NCI-H526 (cell line): ENCODE measurements at places on chromosomes 4 and X.

DNA sequence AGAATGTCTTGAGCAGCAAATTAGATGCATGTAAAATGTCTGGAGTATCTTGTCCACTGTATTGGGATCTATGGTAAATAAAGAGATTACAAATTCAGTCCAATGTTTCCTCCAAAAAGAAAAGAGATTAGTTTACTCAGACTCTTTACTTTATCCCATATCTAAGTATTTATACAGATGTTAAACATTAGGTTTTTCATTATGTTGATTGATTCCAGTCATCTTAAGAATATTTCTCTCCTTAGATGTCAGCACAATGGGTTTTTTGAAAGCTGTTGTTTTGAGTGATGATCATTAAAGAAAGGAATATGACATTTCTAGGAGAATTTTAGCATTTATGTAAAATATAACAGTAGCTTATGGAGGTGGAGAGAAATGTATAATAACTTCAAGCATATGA lies 938.9 kb downstream of the C4orf33 start:
- DNase-seq: no peak

DNA sequence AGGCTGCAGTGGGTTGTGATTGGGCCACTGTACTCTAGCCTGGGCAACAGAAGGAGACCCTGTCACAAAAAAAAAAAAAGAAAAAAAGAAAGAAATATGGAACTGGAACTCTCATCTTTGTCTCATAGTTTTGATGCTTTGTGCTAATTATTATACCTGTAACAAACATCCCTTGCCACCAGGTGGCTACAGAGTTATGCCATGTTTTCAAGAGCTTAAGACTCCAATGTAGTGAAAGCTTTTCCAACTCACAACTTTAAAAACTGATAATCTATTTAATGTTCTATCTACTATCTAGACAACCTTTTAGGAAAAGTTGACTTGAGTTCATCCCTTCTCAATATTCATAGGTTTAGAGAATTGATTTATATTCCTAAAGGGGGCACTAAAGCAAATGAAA lies 42.4 kb downstream of the HTR2C start:
- DNase-seq: peak; percentile 34

DNA sequence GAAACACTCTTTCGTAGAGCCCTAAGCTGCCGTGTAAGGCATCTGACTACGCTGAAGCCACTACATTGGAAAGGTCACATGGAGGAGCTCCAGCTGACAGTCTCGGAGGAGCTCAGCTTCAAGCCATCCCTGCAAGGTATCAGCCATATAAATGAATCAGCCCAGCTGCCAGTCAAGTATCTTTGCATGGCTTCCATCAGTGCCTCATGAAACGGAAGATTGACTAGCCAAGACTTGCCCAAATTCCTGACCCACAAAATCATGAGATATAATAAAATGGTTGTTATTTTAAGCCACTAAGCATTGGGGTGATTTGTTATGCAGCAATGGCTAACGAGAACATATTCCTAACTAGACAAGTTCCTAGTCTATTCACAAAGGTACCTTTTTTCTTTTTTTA lies 104.1 kb upstream of the SCOC start:
- no peak for DNase-seq

GRCh38 chr4:164509951-164510350 lies 244.0 kb upstream of the SMIM31 start:
- DNase-seq: no peak

- no peak for DNase-seq
Observed at GRCh38 chr4:33961761-33962160, 2282.6 kb downstream of the ARAP2 start.

DNA sequence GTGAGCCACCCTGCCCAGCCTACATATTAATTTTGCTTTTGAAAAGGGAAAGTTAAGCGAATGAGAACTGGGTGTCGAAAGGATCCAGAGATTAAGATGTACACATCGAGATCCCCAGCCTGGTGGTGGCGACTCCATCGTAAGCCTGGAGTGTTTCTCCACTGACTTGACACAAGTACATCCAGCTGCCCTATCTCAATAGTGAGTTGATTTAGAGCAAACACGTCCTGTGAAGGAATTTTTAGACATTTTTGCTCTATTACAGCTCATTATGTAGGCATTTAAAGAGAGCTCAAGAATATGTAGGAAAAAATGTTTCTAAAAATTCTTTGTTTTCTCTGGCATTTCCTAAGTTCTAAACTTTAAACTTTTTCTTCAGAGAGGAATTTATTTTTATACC lies 11.7 kb upstream of the CLDN34 start:
- DNase-seq: no peak

DNA sequence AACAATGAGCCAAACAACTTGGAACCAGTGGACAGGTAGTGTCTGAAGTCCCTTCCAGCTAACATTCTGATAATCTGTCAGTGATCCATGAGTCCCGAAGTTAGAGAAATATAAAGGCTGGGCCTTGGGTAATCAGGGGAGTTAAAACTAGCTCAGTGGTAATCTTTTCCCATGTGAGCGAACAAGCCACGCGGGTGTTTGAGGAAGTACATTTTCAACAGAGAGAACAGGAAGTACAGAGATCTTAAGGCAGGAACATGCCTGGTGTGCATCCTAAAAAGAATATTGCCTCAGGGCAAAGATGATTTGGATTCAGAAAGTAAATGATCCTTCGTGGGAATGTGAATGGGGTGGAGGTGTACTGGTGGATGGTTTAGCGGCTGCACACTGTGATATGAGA lies 42.9 kb downstream of the FNIP2 start:
- no peak for DNase-seq

GRCh38 chr4:124212815-124213630 lies 499.5 kb downstream of the ANKRD50 start:
- DNase-seq: no peak

DNA sequence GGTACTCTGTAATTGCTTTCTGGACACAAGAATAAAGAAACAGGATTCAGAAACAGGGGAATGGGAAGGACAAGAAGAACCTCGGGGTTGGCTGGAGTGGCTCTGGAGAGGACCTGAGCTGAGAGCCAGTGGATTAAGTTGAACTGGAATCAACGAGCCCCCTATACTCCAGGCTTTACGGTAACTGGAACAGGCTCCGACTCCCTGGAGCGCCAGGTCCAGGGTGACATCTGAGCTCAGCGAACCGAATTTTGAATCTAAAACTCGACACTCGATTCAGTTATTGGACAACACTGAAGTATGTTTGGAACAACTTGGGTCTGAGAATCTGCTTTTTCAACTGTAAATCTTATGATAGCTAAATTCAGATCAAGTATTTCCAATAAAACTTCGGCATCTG lies 23.9 kb downstream of the HMX1 start:
- no peak for DNase-seq
